ENCODE measurements at places on chromosomes 6 and 20.

DNA sequence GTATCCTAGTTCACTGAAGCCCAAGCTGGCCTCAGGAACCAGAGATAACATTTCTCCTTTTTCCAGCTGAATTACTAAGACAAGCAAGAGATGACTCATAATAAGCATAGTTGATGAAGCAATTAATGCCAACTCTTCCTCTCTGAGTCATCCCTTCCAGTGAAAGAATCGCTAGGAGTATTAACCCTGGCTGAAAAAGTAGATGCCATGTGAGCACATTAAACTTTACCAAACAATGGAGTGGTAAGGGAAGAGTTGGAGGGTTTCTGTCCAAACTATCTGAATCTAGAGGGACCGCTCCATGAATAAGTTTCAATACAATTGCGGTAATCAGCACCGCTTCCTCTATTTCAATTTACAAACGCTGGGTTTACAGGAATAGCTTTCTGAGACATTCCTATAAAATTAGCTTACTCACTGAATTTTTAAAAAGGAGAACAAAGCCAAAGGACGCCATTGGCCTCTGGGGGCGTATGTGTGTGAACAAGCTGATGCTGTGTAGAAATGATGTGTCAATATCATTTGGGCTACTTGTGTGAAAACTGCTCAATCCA lies 48.3 kb downstream of the ATXN1 start:
- peak; percentile 96 for DNase-seq

GRCh38 chr20:14559612-14560011 lies 222.2 kb upstream of the FLRT3 start:
- peak; percentile 47 for DNase-seq

DNA sequence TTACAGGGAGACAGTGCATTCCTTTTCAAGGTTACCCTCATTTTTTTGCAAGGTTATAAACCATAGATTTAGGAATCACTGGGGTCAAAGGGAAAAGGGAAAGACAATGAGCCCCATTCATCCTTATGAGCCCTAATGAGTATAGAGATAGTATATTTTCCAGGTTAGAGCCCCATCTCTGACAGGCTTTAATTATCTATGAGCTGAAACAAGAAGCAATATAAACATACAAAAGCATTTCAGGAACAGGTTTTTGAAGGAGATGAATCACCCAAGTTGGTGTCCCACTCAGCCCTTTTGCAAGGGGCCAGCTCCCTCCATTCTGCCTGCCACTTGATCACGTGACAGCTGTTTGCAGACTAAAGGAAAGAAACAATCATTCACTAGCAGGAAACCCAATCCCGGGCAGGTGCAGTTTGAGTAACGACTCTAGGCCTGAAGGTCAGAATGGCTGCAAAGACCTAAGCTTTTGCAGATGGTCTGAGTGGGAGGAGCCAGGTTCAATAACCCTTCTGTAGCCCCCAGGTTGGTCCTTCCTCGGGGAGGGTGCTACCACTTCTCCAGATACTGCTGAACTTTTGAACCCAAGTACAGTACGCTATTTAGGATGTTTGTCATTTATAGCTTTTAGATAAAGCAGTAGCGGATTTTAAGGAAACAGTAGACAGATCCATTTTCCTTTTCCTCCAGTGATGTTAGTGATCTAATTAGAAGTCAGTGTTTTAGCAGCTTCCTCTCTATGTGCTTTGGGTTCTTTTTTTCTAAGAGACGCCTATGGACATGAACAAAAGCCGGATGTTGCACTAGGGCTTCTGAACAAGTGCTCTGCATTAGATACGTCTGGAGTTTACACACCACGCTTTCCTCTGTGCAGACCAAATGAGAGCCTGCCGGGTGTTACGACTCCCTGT lies 253.2 kb downstream of the SOX4 start:
- no peak for DNase-seq

- DNase-seq, result no peak
Measured at GRCh38 chr6:3426091-3426926, 30.5 kb downstream of the SLC22A23 start.

GRCh38 chr6:10144772-10145171 lies 270.1 kb downstream of the TFAP2A start:
- DNase-seq, result no peak
